A549 (cell line): ENCODE measurements at places on chromosomes 3 and 15.
A peak's percentile ranks its signal among the peaks of the same experiment; 100 is the strongest.

GRCh38 chr3:132236701-132237651, 80.2 kb upstream of the ACP3 start:
- DNase-seq, result no peak

GRCh38 chr3:100150473-100150872, 36.2 kb upstream of the FILIP1L start:
- no peak for DNase-seq

- DNase-seq, result no peak
Measured at GRCh38 chr3:8723612-8724011, 10.0 kb upstream of the CAV3 start.

DNA sequence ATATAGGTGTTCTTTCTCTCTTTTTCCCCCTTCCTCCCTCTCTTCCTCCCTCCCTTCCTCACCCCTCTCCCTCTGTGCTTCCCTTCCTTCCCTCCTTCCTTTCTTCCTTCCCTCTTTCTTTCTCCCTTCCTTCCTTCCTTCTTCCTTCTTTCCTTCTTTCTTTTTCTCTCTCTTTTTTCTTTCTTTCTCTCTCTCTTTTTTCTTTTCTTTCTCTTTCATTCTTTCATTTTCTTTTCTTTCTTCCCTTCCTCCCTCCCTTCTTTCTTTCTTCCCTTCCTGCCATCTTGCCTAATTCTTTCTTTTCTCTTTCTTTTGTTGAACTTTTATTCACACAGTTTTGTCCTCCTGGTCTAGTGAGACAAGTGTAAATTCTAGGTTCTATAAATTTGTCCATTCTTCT, 1595.6 kb downstream of the SI start:
- no peak for DNase-seq

GRCh38 chr3:62875558-62876002, 364 bp upstream of the CADPS start:
- DNase-seq, result no peak

DNA sequence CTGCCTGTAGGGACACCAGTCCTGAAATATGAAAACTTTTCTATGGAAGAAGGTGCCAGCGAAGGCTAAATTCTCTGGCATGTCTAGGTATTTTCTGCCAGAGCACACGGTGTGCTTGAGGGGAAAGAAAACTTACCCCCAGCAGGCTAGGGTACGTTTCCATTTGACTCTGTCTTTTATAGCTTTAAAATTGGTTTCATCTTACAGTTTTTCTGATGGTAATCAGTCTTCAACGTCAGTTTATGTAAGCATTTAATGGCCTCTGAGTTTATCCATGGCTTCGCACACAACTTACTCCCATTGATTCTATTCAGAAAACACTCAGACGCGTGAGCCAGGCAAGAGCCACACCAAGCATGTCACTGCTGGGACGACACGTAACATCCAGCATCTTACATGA, 249.7 kb downstream of the ADAMTS17 start:
- no peak for DNase-seq

- no peak for DNase-seq
Measured at GRCh38 chr3:16877505-16877904, 7.2 kb upstream of the PLCL2 start.

GRCh38 chr3:44301746-44302145, 36.8 kb upstream of the TCAIM start:
- DNase-seq, result no peak

DNA sequence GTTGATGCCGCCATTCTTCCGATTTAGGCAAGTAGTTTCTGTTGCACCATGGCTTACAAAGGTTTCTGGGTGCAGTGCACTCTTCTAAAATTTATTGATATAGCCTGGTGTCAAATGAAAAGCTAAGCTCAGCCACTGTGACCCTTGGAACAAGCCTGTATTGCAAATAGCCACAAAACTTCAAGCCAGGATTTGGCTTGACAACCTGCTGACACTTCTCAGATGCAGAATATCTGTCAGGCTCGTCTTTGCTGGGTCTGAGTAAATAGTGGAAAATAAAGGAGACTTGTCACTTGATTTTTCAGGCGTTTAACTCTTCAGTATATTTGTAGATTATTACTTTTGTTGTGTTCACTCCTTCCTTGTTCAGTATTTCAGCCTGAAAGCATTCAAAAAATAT, 871.8 kb downstream of the OTOL1 start:
- DNase-seq, result no peak

- DNase-seq, result no peak
Measured at GRCh38 chr3:185655426-185656320, 69.6 kb downstream of the SENP2 start.

DNA sequence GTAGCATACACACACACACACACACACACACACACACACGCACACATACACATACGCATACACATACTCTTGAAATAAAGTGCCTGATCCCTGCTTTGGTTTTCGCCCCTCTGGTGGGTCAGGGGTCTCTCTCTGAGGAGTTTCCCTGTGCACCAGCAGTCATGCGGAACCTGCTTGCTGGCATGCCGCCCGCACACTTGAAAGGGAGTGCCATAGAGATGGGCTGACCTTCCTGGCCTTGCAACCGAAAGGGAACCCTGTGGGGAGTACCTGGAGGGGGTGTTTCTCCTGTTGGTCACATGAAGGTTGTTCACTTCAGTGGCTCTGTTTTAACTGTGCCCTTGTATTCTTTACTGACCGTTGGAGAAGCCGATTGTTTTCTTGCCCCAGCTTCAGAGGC, 752.3 kb downstream of the NR2F2 start:
- DNase-seq, result no peak

DNA sequence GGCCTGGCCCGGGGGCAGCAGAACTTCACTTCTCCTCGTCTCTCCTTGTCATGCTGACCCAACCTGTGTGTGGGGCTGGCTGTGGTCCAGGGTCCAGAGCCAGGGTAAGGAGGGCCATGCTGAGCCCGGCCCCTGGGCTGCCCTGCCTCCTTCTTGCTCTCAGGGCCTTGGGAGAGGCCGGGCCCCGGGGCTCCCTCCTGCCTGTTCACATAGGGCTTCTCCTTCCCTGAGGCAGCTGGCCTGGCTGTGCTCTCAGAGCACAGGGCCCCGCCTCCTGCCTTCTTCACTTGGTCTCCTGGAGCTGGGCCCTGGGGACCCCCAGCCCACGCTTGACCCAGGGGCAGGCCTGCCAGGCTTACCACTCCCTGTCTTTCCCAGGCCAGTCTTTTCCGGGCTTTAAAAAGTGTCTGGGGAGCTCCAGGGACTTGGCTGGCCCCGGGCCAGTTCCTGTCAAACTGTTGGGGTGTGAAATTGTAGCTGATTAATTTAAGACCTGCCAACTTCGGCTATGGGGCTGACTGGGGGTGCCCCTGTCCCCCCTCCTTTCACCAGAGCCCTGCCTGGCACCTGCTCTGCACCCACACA, 11.8 kb downstream of the PLXNA1 start:
- no peak for DNase-seq

DNA sequence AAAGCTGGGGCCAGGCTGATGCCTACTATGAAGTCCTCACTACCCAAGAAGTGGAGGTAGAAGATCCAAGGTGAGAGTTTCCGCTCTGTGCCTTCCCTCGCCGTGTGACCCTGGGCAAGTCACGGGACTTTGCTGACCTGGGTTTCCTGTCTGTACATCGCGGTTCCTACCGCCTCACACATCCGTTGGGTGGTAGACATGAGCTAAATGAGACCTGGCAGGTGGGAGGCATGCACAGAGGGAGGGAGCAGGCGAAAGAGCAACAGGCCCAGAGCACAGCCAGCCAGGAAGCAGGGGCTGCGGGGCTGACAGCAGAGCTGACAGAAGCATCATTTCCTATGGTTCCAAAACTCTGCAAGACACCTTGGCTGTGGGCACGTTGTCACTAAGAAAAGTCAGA, 157.3 kb upstream of the BHLHE40 start:
- DNase-seq, result no peak

DNA sequence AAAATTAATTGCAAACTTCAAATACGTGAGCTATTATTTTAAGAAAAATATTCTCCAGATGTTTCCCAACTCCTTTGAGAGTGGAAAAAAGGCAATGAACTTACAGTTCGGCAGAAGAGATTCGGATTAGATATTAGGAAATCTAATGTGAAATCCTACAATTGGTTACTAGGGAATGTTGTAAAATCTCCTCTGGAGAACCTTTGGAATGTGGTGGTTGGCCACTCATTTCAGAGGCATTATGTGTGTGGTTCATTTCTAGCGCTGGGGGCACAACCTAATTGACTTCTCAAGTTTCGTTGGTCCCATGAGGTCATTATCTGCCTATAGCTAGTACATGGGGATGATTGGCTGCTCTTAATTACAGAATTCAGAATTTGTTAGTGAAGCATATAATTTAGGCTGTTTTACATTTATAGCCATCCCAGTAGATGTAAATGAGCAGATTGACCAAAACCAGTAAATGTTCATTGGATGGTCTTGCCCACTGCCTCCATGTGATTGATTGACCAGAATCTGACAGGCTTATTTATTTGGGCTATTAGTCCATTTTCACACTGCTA, 34.6 kb upstream of the CMSS1 start:
- DNase-seq, result no peak

DNA sequence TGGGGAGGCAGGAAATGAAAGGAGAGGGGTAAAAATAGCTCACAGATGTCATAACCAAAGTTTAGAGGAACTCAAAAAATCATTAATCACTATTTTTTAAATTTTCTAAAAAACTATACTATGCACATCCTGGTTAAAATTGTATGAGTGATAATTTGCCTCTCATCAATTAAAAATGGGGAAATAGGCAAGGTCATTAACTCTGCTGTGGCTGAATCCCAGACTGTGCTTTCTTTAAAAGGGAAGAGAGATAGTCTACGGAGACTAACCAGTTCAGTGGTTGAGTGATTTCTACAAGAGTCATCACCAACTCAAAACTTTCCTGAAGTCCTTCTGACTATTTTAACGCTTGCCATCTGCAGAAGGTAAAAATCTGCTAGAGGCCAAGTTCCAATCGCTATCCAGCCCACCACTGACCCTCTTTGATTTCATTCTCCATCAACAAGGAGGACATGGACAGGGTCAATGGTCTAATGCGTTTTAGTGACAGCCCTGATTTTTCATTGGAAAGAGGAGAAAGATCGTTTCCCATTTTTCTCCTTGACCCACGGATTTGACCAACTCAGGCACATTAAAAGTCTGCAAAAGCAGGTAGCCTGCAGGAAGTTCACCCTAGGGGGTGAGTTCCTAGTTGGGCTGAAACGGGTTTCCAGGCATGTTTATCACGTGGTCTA, 850 bp downstream of the SUCLG2 start:
- no peak for DNase-seq

DNA sequence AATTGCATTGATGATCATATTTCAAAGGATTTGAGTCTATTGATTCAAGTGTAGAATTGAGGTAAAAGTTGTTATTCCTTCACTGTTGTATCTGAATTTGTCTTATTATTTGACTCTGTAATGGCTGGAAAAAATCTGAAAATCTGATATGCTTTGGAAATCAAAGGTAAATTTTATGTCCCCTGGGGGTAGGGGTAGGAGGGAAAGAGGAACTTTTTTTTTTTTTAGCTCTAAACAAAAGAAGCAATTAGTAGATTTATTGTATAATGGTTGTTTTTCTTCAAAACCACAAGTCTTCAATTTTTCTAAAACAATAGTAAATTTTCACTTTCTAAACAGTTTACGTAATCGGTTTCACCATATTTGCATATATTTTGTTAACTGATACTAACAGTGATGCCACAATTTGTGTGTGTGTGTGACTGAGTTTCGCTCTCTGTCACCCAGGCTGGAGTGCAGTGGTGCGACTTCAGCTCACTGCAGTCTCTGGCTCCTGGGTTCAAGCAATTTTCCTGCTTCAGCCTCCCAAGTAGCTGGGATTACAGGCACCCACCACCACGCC, 91.7 kb upstream of the GOLGA6L4 start:
- DNase-seq, result no peak

- DNase-seq, result no peak
Measured at GRCh38 chr3:45137656-45138181, 8.5 kb downstream of the CDCP1 start.

GRCh38 chr3:194522579-194523046, 35.8 kb upstream of the ATP13A3 start:
- peak; percentile 15 for DNase-seq

DNA sequence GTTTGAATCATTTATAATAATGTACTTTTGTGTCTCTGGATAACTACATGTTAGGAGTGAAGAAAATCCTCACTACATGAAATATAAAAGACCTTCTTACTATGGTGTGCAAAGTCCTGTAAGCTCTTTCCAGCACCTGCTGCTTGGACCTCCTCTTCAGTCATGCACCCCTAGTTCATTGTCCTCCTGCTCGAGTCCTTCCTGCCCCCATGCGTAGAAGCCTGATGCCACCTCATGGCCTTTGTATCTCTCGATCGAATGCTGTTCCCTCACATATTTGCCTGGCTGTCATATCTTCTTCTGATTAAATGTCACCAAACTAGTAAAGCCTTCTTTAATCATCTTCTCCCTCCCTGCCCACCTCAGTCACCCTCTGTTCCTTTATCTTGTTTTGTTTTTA, 49.9 kb upstream of the SUCLG2 start:
- no peak for DNase-seq

- no peak for DNase-seq
Measured at GRCh38 chr3:13564751-13565560, 16.0 kb downstream of the FBLN2 start.

DNA sequence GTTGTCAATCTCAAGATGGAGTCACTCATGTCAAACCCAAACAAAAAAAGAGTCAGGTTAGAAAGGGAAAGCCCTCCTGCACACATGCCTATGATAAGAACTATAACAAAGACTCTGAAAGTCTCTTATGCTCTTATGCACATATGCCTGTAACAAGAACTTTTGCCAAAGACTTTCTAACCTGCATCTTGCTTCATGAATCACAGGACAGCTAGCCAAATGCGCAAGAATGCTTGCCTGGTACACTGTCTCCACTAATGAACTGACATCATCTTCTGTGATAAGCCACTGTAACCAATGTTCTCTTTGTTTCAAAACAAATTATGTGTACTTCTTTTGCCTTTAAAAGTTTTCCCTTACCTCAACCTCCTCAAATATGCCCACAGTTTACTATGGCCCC, 18.2 kb upstream of the EHHADH start:
- DNase-seq, result no peak

DNA sequence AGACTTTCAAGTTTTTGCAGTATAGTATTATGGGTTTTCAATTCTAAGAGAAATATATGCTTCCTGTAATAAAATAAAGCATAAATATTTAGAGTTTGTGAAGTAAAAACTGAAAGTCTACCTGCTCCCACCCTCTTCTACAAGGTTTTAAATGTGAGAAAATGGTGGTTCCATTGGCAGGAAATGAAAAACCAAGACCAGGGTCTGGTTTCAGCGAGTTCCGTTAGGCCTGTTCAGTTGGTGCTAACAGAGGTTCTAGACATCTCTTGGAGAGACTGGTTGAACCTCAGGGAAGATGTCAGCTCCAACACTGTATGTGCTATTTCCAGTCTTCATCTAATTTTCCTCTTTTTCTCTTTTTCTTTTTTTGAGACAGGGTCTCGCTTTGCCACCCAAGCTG, 11.8 kb upstream of the MYO1E start:
- no peak for DNase-seq
